Choroid plexus epithelial cell (primary cell): ENCODE measurements at places on chromosomes 2 and 18.

GRCh38 chr2:210269148-210269547 is 43.9 kb upstream of the ACADL start:
- no peak for DNase-seq

DNA sequence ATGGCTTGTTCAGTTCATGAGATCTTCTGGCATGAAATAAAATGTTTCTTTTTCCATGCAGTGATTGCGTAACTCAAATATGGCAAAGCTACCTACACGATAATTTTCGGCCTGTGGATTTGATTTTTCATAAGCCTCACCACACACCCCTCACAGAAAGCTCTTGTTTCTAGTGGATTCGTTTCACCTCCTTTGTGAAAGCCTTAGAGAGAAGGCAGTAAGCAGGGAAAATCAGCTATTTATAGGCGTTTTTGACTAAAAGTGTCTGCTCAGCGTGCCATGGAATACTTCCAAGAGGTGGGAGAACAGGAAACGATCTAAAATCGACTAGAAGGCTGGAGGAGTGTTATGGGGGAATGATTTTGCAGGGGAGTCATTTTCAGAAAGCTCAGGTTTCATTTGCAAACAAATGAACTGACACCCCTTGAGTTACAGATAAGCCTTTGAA is 417.9 kb downstream of the TGIF1 start:
- no peak for DNase-seq

DNA sequence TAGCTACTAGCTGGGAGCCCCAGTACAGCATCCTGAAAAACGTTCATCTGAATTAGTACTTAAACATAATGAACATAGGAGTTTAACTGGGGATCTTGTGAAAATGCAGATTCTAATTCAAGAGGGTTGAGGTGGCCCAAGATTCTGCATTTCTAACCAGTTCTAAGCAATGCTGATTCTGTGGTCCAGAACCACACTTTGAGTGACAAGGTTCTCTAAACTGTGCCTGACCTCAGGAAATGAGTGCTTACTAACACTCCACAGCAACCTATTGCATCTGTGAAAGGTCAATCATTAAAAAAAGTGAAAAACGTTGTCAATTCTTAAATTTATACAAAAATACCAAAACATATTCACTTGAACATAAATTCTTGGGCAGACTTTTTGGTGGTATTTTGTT is 157.1 kb upstream of the ZFP36L2 start:
- DNase-seq = no peak

- no peak for DNase-seq
Measured at GRCh38 chr2:222813177-222813843, 47.5 kb upstream of the ACSL3 start.

GRCh38 chr2:187654535-187654934 is 100.3 kb upstream of the TFPI start:
- DNase-seq = no peak

GRCh38 chr2:236120141-236120601 is 48.0 kb downstream of the GBX2 start:
- no peak for DNase-seq

- no peak for DNase-seq
Measured at GRCh38 chr18:71352618-71353017, 1063.8 kb downstream of the SOCS6 start.

GRCh38 chr2:152098496-152099366 is at the start of gene CACNB4:
TSS of gene CACNB4 (minus strand) at chr2:152099044.
- no peak for DNase-seq

- no peak for DNase-seq
Measured at GRCh38 chr2:74041182-74041581, 56.5 kb downstream of the TET3 start.

DNA sequence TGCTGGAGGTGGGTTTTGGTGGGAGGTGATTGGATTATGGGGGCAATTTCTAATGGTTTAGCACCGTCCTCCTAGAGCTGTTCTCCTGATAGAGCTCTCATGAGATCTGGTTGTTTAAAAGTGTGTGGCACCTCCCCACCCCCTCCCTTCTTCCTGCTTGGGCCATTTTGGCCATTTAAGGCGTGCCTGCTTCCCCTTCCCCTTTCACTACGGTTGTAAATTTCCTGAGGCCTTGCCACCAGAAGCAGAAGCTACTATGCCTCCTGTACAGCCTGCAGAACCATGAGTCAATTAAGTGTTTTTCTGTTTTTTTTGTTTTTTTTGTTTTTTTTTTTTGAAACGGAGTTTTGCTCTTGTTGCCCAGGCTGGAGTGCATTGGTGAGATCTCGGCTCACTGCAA is 335.7 kb upstream of the HS6ST1 start:
- no peak for DNase-seq

DNA sequence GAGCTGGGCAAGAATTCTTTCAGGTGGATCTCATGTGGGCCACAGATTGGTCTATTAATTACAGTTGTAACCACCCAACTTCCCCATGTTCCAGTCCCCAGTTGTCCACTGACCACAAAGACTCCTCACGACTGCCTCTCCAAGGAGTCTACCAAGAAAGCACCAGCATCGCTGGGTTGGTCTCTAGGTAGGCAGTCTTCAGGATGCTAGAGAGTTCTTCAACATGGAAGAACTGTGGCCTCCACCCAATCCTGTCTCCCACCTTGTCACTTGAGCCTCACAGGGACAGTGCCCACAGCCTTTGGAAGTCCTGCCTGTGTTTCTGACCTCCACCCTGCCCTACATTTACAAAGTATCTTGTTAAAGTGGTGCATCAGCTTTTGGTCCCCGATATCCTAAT is 184.7 kb upstream of the FN1 start:
- no peak for DNase-seq

DNA sequence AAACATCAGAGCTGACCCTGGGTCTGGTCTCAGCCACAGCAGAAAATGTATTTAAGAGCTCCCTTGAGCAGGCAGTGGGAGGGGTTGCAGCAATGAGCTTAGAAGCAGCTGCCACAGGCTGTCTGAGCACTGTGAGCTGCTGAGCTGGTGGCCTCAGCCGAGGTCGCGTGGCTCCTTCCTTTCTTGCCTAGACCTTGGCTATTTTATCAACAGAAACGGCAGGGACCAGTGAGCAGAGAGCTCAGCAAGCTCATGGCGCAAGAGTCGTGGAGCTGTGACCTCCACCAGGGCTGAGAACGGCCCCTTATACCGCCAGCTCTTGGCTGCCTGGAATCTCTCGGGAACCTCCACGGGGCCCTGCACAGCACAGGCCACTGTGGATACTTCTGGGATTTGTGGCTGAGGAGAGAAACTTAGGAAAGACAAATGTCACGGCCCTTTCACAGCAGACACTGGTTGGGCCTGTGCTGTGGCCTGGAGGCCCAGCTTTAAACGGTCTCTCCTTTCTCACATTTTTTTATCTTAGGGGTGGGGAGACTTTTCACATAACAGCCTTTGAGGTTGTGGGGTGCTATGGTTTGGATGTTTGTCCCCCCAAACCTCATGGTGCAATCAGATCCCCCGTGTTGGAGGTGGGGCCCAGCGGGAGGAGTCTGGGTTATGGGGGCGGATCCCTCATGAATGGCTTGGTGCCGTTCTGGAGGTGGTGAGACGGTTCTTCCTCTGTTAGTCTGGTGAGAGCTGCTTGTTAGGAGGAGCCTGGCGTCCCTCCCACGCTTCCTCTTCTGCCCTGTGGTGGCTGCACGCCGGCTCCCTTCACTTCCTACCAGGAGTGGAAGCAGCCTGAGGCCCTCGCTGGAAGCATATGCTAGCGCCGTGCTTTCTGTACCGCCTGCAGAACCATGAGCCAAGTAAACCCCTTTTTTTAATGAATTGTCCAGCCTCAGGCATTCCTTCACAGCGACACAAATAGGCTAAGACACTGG is 1.7 kb downstream of the ALLC start:
- peak; percentile 51 for DNase-seq

DNA sequence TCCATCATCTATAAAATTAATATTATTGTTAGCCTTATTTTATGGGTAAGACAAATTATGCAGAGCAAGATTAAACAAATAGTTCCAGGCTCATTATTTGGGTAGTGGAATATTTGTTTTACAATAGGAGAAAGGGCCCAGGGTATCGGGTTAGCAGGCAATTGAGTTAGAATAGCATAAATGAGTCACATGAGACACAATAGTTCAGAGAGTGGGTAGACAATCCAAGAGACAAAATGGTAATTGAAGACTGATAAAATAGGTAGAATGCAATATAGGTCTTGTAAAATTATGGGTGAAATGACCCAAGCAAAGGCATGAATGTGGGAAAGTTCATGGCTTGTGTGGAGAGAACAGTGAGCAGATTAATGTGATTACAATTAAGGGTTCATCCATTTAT is 790.9 kb upstream of the GCFC2 start:
- no peak for DNase-seq

DNA sequence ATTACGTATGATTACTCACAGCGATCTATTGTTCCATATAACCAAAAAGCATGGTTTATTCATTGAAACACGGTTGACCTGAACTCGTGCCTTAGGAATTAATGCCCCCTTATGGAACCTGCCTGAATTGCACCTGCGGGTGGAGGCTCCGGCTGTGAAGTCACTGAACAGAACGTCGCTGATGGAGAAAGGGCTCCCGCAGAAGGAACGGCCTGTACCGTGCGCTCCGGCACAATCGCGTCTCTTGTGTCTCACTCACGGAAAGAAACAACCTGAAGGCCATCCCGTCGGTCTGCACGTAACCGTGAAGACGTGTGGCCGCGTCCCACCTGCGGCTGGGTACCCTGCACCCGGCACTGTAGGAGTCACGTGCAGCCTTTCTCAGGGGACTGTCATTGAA is 133.1 kb downstream of the NFATC1 start:
- DNase-seq = peak; percentile 84

DNA sequence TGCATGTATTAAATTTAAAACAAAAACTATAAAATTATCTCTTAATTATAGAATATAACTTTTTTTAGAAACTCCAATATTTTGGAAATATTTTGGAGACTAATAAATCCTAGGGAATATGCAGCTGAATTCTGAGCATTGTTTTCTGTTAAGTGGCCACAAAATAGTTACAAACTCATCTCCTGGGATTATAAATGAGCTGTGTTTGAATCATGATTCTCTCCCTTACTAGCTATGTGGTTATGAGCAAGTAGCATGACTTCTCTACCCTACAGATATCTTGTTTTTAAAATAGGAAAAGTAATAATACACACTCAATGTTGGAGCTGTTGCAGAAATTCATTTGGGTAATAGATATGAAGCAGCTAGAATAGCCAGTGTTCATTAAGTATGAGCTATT is 137.9 kb upstream of the ITGA4 start:
- DNase-seq = no peak

- peak; percentile 36 for DNase-seq
Measured at GRCh38 chr18:77086656-77087392, 45.8 kb downstream of the MBP start.

DNA sequence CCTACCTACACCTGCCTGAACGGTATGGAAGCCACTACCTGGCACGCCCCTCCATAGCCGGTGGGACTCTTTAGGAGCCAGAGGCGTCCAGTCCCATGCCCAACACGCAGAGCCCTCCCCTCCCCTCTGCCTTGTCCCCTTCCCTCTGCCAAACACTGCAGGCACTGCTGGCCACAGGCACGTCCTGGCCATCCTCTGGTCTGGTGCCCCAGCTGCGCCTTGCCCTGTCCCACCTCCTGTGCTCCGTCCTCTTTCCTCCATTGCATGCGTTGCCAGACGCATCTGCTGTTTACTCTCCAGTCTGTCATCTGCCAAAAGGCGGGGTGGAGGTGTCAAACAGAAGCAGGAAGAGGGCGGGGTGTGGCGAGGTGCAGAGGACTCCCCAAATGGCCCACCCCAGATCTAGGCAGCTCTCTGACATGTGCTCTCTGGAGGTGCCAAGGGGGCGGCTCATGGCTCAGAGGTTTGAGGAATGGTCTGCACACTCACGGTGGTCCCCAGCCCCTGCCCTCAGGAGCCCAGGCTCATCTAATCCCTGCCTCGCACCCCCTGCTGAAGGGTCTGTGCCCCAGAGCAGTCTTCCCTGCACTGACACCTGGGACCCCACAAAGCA is 45.1 kb downstream of the HS6ST1 start:
- DNase-seq = no peak

DNA sequence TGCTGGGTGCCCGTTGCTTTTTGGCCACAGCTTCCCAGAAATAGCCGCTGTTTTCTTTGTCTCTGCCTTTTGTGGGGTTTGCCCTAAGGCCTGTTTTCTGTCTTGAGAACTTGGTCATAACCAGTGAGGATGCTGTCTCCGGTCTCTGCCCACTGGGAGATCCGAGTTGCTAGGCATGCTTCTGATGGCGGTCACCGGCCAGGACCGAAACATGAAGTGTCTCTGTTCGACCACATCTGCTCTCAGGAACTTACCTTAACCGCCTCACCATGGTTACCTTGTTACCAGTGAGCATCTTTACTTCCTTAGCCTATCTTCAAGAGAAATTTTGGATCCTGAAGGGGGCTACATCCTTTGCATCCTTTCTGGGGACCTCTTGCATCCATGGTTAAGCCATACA is 91.9 kb downstream of the RTP5 start:
- no peak for DNase-seq

DNA sequence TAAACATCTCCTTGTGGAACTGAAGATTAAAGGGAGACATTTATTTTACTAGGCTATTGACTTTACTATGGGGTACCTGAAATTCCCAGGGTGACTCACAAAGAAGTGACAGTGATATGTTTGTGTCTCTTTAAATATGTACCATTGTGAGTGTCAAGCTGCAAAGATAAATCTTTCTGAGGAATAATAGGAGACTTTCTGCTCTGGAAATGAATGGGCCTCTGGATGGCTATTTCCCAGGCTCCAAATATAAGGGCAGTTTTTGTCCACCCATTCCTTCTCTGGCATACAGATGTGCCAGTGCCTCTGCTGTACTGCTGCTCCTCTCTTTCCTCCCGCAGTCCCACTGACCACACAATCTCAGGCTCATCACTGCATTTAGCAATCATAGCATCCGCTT is 586.4 kb upstream of the CNTNAP5 start:
- no peak for DNase-seq

GRCh38 chr2:159131914-159132281 is 154.6 kb downstream of the WDSUB1 start:
- peak; percentile 93 for DNase-seq

DNA sequence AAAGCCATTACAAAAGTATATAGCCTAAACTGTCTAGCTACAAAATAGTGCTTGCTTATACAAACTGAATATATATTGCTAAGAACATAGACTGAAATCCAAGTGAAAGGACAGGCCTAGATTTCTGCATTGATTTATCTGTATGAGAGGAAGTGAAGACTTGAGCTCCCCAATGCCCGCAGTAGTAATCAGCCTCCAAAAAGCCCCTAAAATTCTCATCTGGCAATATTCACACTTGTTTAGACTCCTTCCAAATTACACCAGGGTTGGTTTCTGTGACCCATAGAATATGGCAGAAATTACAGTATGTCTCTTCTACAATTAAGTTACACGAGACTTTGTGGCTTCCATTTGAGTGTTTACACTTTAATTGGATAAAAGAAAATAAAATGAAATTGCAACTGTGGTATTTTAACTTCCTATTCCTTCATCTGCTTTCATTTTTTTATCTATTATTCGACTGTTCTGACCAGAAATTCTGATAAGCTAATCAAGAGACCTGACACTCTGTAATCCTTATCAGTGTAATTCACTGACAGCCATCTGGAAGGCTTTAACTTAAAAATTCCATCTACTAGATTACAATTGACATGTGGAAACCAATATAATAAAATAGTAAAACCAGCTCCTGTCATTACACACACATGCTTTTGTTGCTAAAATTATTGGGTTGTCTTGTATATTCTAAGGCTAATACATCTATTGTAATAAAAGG is 21.1 kb downstream of the ABCB11 start:
- no peak for DNase-seq

GRCh38 chr2:46294176-46294836 is 2.9 kb upstream of the EPAS1 start:
- DNase-seq = no peak
